ENCODE measurements at places on chromosomes 11 and 22.

GRCh38 chr11:134749040-134749839 lies 337.2 kb upstream of the B3GAT1 start:
- no peak for DNase-seq

- no peak for DNase-seq
Observed at GRCh38 chr11:120144501-120144900, 6.6 kb upstream of the TRIM29 start.

- no peak for DNase-seq
Observed at GRCh38 chr11:61095021-61095420, 7.3 kb upstream of the CD5 start.

- DNase-seq, result no peak
Observed at GRCh38 chr22:49866646-49867045, 13.0 kb downstream of the ZBED4 start.

DNA sequence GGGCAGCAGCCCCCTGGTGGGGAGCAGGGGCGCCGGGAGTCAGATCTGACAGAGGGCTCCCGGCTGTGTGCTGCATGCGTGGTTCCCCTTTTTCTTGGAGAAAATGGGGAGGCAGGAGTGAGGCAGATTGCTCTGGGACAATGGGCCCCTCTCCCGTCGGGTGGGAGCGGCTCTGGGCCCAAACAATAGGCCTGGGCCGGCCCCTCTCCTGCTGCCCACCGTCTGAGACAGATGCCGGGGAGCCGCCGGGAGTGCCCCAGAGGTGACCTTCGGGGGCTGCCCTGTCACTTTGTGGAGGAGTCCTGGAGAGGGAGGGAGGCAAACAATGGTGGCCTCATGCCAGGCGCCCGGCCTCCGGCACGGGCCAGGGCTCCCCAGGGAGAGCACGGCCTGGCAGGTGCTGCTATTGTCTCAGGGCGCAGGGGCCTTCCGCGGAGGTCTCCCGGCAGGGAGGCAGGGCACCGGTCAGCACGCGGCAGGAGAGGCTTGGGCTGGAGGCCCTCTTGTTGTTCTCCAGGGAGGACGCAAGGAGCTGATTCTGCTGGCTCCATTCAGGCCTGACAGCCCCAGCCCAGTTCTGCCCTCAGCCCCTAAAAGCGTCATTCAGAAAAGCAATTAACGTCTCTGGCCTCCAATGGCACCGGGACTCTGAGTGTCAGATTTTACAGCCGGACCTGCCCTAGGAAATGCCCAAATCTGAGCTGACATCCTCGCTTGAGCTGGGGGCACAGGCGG lies 44.8 kb downstream of the SMIM38 start:
- DNase-seq, result no peak

- DNase-seq, result no peak
Observed at GRCh38 chr22:48921411-48921903, 906.2 kb downstream of the BRD1 start.

- DNase-seq, result no peak
Observed at GRCh38 chr11:36238881-36239280, 50.3 kb downstream of the COMMD9 start.

DNA sequence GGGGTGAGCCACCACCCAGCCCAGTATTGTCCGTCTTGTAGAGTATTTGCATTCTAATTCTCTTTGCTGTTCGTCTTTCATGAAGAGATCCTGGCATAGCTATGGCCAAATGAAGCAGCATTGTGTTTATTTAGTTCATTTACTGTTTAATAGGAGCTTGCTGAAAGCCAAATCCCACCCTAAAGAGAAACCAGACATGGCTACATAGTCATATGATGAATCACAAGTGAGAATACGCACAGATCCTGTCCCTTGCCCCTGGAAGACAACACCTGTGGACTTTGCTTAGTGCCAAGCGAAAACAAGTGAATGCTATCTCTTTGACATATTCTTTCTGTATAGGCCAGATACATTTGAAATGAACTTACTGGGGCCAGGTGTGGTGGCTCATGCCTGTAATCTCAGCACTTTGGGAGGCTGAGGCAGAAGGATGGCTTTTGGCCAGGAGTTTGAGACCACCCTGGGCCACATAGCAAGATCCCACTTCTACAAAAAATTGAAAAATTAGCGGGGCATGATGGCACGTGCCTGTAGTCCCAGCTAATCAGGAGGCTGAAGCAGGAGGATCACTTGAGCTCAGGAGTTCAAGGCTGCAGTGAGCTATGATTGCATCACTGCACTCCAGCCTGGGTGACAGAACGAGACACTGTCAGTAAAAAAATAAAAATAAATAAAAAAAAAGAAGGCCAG lies 5.1 kb upstream of the ARFGAP3 start:
- no peak for DNase-seq
